ENCODE measurements at places on chromosomes 13 and 19. TPM values are rescaled to one million over a fixed set of nuclear protein-coding genes. Genes with fewer than 3 reads are reported as not detected.

- H3K27ac ChIP-seq: no peak overlapping the region
- peaks cover 14% of the 10 kb centered on the region for H3K36me3 ChIP-seq
- peaks cover 5% of the 10 kb centered on the region for H3K4me1 ChIP-seq
- peaks cover 3% of the 10 kb centered on the region for H3K27me3 ChIP-seq
These were observed 610 bp downstream of the ZSCAN1 start for GRCh38 chr19:58034477-58034793.

GRCh38 chr19:33804021-33804799 is 7.5 kb downstream of the KCTD15 start:
- no peak overlapping the region for H3K4me3 ChIP-seq
- H3K4me1 ChIP-seq: peaks cover 1% of the 10 kb centered on the region
- peaks cover 17% of the 10 kb centered on the region for H3K36me3 ChIP-seq
- no peak for DNase-seq
- no peaks in the 10 kb centered on the region for H3K27me3 ChIP-seq
- no peak overlapping the region for H3K27ac ChIP-seq

TMC4 gene
- total RNA-seq: 125 TPM

GRCh38 chr13:24006520-24007248 is 109.4 kb upstream of the C1QTNF9B start:
- H3K4me1 ChIP-seq: peaks cover 23% of the 10 kb centered on the region
- H3K36me3 ChIP-seq: no peaks in the 10 kb centered on the region
- no peaks in the 10 kb centered on the region for H3K27me3 ChIP-seq
- H3K27ac ChIP-seq: no peak overlapping the region
- no peak overlapping the region for H3K4me3 ChIP-seq
- no peak for DNase-seq

DNA sequence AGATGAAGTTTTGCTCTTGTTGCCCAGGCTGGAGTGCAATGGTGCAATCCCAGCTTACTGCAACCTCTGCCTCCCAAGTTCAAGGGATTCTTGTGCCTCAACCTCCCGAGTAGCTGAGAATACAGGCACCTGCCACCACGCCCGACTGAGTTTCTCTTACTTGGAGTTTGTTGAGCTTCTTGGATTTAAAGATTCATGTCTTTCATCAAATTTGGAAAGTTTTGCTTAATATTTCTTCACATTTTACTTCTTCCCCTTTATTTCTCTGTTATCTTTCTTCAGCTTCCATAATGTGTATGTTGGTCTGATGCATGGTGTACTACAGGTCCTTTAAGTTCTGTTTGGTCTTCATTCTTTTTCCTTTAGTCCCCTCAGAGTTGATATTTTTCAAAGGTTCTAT is 8.9 kb upstream of the ZNF560 start:
- peaks cover 8% of the 10 kb centered on the region for H3K36me3 ChIP-seq
- H3K27me3 ChIP-seq: no peaks in the 10 kb centered on the region
- no peak overlapping the region for H3K4me3 ChIP-seq
- no peaks in the 10 kb centered on the region for H3K4me1 ChIP-seq
- DNase-seq: no peak
- H3K27ac ChIP-seq: no peak overlapping the region

DNA sequence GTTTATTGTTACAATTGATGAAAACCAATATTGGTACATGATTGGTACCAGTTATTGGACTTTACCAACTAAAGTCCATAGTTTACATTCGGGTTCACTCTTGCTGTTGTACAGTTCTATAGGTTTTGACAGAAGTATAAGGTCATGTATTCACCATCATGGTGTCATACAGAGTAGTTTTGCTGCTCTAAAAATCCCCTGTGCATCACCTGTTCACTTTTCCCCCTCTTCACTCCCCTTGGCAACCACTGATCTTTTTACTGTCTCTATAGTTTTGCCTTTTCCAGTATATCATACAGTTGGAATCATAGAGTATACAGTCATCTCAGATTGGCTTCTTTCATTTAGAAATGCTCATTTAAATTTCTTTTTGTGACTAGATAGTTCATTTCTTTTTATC is 51.2 kb upstream of the MED4 start:
- H3K27me3 ChIP-seq: no peaks in the 10 kb centered on the region
- no peaks in the 10 kb centered on the region for H3K4me1 ChIP-seq
- H3K27ac ChIP-seq: no peak overlapping the region
- no peak for DNase-seq
- H3K4me3 ChIP-seq: no peak overlapping the region

PRR22 gene
- 5.9 TPM for total RNA-seq

Measured in progenitor cell of endocrine pancreas (in vitro differentiated cells).